SK-N-SH (cell line): ENCODE measurements at places on chromosomes 13 and 19.

GRCh38 chr13:50152655-50153309 lies 137.5 kb downstream of the KCNRG start:
- no peak for DNase-seq

DNA sequence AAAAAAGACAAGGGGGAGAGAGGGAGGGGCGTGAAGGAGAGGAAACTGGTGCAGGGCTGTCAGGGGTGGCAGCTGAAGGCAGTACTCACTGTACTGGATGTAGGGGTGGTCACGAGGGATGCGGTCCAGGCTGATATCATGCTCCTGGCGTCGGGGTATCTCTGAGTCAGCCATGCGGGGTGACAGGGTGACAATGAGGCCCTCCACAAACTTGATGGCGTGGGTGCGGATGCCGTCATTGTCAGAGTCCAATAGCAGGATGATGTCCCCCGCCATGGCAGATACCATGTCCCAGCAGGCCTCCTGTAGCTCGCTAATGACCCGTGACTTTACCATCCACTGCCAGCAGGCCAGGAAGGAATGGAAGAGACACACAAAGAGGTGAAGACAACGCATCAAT lies 15.3 kb downstream of the SYMPK start:
- DNase-seq = no peak

GRCh38 chr13:73167028-73167820 lies 108.4 kb downstream of the KLF5 start:
- DNase-seq = no peak

GRCh38 chr19:29624489-29625185 lies 18.6 kb downstream of the POP4 start:
- no peak for DNase-seq

DNA sequence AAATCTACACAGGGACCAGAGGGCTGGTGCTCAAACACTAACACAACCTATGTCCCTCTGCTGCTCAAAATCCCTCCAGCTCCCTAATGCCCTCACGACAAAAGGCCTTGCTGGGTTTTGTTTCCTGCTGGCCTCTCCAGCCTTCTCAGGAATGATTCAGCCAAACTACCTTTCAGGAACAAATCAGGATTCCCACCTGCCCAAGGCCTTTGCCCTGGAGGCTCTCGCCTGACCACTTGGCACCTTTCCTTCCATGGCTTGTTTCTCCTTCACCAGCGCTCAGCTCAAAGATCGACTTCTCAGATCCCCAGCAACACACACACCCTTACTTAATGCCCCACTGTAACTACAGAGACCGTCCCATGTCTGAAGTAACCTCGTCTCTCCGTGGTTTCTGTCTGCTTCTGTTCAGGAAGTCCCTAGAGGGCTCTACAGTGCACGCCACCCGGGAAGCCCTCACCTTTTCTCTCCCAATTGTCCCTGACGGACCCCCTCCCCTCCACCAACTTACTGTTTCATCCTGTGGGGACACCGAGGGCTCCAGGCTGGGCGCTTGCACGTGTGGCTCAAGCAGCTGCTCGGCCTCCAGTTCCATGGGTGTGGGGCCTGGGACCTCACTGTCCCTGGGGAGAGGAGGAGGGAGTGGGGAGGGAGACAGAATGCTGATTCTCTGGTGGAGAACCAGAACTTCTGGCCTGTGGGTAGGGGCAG lies 3.2 kb upstream of the SIX5 start:
- DNase-seq = no peak

GRCh38 chr19:2578901-2579677 lies 103.2 kb downstream of the GADD45B start:
- peak; percentile 90 for DNase-seq
